ENCODE measurements at places on chromosomes 13 and 19.

- no peak for DNase-seq
These were observed 21.1 kb upstream of the CCDC97 start for GRCh38 chr19:41288673-41289530.

- no peak for DNase-seq
These were observed 480.4 kb upstream of the SGCG start for GRCh38 chr13:22700246-22700887.

DNA sequence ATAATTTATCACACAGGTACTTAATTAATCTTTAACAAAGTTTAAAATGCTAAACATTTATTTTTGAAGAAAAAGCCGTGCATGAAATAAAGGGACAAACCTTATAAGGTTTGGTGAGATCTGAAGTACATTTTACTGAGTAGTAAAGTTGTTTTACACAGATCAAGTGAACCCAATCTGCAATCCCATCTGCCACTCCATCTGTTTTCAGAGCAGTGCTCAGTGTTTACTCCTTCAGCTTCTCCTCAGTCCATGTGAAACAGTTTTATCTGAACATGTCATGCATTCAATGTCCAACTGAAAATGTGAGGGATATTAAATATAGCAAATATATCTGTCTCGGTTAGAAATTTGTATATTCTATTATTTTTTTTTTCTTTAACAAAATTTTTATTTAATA, 166.8 kb downstream of the MAB21L1 start:
- DNase-seq: no peak

DNA sequence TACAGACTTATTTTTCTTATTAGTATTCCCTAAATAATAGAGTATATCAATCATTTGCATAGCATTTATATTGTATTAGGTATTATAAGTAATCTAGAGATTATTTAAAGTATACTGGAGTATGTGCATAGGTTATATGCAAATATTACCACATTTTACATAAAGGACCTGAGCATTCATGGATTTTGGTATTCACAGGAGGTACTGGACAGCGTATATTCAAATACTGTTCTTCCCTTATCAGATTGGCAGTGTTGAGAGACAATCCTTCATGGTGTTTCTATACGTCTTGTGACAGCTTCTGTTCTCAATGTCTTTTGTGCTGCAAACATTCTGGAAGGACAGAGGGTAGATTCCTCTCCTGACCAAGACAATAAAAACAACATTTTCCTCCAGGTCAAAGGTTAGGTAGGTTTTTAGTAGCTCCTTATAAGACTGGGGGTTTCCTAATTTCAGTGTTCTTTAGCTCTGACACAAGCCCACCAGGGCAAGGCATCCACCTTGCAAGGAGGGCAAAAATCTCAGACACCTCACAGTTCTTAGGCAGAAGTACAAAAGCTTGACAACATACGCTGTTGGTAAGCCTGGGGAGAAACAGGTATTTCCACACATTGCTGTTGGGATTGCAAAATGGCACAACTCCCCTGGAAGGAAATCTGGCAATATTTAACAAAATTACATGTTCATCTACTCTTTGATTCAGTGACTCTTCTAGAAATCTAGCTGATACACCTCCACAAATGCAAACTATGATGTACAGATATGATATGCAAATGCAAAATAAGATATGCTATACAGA, 20.6 kb upstream of the PCCA start:
- no peak for DNase-seq

GRCh38 chr13:45178349-45179162, 22.3 kb downstream of the KCTD4 start:
- DNase-seq: peak; percentile 84

- DNase-seq: no peak
These were observed 63.7 kb downstream of the SPATA13 start for GRCh38 chr13:24224232-24224680.

GRCh38 chr13:63044589-63045313, 1629.1 kb upstream of the PCDH20 start:
- DNase-seq: no peak

GRCh38 chr13:67642657-67643056, 412.5 kb upstream of the PCDH9 start:
- no peak for DNase-seq

DNA sequence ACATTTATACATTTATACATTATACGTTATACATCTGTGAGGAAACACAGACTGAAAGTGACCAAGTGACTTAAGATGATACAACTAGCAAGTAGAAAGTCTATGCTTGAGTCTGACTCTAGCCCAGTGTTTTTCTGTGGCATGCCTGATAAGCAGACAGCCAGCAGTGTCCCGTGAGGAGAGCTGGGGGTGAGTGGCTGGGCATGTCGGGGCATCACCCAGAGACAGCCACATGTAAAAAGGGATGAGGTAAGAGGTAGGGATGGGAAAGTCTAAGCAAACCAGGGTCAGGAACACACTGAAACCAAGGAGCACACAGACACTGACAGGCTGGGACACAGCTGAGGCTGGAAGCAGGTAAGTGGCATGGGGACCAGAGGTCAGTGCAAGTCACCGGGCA, 333.2 kb downstream of the FOXO1 start:
- peak; percentile 10 for DNase-seq

- peak; percentile 30 for DNase-seq
These were observed 171.4 kb downstream of the SUCLA2 start for GRCh38 chr13:47829690-47830089.

DNA sequence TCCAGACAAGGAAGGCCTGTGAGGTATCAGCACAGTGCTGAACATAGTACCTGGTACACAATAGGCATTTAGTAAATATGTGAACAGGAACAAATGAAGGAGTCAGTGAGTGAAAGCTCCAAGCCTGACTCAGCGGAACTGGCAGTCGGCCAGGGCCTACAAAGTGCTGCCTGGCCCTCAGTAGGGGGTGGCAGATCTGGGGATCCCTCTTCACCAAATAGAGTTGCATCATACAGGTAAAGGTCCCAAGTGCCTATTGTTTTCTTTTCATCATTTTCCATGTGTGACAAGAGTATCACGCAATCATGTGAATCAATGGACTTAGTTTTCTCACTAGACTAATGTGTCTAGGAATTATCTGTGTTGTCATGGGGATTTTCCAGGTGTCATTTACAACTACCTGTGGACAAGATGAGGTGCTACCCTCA, 9.2 kb downstream of the CYP2B6 start:
- DNase-seq: no peak

- no peak for DNase-seq
These were observed 11.1 kb downstream of the PDE4A start for GRCh38 chr19:10431254-10431942.

DNA sequence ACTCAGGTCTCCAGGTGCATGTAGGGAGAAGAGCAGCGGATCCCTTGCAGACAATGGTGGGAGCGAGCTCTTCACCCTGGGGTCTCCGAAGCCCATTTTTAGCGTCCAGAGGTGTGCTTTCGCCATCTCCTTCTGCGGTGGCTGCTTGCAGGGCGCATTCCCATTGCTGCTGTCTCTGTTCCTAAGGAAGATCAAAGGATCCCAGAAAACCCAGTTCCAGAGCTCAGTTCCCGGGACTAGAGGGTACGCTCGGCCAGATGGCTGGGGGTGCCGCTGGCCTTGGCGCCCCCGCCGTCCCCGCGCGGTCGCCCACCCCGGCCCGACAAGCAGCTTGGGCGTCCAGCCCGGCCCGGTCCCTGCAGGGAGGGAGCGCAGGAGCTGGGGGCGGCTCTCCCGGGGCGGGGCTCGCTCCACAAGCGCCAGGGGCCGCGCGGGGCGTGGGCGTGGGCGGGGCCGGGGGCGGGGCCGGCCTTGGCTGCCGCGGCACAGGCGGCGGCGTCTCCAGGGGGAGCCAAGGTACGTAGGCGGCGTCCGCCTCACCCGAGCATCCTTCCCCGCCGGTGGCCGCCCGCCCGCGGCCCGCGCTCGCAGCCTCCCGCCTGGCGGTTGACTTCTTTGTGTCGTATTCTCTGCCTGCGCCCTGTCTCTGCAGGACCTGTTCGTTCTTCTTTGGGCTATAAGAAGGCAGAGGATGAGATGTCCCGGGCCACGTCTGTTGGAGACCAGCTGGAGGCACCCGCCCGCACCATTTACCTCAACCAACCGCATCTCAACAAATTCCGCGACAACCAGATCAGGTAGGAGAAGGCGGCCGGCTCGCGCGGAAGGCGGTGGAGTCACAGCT, 96.8 kb downstream of the ATP8A2 start:
- peak; percentile 5 for DNase-seq

DNA sequence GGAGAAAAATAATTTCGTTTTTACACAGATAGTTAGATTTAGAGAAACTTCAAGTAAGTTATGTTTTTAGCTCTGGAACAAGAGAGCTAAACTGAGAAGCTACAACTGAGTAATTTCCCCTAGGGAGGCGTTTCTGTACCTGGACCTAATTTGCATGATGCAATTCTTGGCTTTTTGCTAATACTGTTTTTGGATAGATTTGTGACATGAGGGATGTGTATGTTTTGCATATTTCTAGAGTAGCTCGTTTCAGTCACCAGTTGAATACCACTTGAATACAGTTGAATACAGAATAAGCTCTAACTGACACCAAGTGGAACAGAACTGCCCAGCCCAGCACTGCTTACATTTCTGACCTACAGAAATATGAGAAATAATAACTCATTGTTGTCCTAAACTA, 1227.9 kb upstream of the SPRY2 start:
- DNase-seq: no peak

DNA sequence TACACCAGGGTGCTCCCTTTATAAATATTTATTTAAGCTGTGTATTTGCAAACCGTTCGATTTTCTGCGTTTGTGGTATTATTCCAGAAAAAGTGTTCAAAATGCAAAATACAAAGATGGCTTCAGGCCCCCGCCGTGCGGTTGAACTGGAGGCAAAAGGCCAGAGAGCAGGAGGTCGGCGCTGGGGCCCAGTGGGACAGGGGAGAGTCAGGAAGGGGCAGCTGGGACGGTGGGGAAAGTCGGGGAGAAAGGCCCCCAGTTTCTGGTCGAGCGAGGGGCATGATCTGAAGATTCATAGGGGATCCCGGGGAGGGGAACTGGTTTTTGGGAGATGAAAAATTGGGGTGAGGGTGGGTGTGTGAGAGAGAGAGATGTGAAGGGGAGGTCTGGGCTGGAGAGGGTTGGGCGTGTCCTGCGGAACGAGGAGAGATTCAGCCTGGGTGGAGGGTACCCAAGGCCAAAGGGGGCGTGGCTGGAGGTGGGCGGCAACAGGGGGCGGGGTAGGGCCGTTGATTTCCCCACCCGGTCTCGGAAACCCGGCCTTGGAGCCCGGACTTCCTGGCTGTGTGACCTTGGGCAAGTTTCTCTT, 678 bp downstream of the ISOC2 start:
- peak; percentile 78 for DNase-seq

GRCh38 chr13:113151745-113152690, 6.4 kb upstream of the PROZ start:
- DNase-seq: peak; percentile 27

GRCh38 chr13:24282256-24282655, 27.1 kb upstream of the C1QTNF9 start:
- DNase-seq: no peak

GRCh38 chr13:110869805-110870706, 44.8 kb downstream of the ANKRD10 start:
- DNase-seq: peak; percentile 100

DNA sequence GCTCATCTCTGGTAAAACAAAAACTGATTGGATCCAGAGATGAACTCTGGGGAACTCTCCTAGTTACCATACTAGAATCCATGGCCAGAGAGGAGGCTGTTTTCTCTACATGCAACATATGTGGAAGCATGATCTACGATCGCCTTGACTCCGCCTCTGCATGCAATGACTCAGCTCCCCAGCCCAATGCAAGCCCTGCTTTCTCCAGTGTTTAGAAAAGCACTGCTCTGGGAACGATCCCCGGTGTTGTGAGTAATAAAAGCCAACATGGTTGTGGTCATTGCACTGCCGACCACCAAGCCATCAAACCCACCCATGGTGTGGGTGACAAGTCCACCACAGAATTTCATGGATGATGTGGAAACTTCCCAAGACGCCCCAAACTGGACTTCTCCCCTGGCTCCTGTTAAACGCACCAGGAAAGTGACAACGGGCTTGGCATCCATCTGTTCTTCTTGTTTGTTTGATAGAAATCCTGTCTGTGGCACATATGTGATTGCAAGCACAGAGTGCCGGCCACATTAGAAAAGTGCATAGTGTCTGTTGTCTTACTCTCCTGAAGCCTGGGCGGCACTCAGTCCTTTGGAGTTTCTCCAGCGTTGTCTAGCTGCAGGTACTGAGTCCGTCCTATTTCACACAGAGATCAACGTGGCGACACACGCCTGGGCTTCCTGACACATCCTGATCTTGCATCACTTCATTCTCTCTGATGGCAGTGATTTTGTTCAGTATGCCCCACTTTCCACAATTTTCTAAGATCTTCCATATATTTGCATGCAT, 36.4 kb upstream of the VSTM2B start:
- no peak for DNase-seq

Measured in EL (cell line).